ENCODE measurements at places on chromosomes 6 and 20.
A peak's percentile ranks its signal among the peaks of the same experiment; 100 is the strongest.

GRCh38 chr6:52749556-52750152 lies 13.6 kb downstream of the GSTA2 start:
- no peak for DNase-seq

- DNase-seq: peak; percentile 29
These were observed 56.3 kb upstream of the EYA4 start for GRCh38 chr6:133184798-133185372.

GRCh38 chr20:18801516-18801915 lies 12.1 kb upstream of the SCP2D1 start:
- no peak for DNase-seq

- DNase-seq: peak; percentile 18
These were observed 91.9 kb downstream of the FAM217A start for GRCh38 chr6:3987053-3987452.

Measured in neural progenitor cell (in vitro differentiated cells).